ENCODE measurements at places on chromosomes 12 and 14.

GRCh38 chr12:56267443-56268071, 815 bp downstream of the COQ10A start:
- no peak for DNase-seq

- no peak for DNase-seq
These were observed 1321.2 kb upstream of the SEL1L start for GRCh38 chr14:82854901-82855300.

DNA sequence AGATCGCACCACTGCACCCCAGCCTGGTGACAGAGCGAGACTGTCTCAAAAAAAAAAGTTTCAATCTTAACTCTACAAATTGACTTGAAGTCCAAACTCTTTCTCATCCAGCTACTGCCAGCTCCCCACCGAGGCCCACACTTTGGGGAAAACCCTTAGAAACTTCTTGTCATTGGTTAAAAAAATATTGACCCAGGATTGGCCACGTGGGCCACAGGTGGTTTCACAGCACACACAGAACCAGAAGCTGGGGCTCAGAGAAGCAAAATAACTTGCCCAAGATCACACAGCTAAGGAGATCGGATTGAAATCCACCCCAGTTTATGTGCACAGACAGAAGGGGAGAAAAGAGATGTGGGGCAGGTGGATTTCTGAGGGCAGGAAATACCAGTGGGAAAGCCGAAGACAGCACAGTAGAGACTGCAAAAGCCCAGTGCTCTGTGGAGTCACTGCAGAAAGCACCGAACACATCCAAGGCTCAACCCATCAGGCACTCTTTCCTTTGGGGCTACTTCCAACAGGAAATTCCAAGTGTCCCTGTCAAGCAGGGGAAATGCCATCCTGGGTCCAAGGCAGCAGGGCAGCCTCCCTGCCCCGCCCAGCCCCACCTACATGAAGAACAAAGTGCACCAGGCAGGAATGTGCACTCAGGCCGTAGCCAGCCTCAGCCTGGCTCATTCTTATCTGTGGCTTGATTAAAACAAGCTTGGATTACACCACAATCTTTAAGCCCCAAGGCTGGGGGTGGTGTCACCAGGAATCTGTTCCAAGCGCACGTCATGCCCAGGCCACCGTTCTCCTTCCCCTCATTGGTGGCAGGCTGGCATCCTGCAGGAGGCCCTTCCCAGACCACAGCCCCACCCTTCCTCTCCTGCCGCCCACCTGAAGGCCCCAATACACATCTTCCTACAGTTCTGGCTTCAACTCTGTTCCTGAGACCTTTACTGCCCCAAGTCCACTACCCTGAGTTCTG, 72.5 kb downstream of the ITPK1 start:
- peak; percentile 74 for DNase-seq

DNA sequence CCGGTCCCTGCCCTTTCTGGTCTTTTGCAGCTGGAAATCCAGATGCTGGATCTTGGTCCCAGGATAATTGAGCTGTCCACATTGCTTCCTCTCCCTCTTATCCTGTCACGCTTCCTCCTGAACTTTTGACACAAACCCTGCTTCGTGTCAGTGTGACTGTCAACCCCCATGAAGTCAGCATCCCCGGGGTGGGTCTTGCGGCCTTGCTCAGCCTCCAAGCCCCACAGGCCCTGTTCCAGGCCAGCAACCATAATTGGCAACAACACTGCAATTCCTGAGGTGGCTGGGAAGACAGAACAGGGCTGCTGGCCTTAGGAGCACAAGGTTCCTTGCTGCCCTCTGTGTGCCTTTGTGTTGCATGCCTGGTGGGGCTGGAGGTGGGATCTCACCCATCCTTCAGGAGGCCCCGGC, 74.9 kb downstream of the NTF3 start:
- no peak for DNase-seq

DNA sequence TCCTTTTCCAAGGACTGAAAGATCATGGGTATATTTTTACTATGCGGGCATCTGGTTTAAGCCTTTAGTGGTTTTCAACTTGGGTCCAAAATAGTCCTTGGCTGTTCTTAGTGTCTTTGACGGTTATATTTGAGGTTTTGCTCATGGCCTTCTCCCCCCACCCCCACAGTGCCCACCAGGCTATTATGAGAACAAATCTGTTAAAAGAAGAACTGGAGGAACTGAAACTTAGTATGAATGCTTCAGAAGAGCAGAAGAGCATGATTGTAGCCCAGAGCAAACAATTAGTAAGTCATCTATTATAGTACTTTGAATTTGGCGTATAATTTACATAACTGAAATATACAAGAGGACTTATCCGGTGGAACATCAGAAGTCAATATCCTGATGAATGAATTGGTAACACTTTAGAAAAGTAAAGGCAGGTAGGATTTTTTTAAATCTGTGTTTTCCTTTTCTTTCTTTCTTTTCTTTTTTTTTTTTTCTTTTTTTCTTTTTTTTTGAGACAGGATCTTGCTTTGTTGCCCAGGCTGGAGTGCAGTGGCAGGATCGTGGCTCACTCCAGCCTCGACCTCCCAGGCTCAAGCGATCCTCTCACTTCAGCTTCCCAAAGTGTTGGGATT, 71.8 kb upstream of the BCAT1 start:
- no peak for DNase-seq

- DNase-seq = no peak
These were observed 43.9 kb downstream of the HMGA2 start for GRCh38 chr12:65868133-65868705.

DNA sequence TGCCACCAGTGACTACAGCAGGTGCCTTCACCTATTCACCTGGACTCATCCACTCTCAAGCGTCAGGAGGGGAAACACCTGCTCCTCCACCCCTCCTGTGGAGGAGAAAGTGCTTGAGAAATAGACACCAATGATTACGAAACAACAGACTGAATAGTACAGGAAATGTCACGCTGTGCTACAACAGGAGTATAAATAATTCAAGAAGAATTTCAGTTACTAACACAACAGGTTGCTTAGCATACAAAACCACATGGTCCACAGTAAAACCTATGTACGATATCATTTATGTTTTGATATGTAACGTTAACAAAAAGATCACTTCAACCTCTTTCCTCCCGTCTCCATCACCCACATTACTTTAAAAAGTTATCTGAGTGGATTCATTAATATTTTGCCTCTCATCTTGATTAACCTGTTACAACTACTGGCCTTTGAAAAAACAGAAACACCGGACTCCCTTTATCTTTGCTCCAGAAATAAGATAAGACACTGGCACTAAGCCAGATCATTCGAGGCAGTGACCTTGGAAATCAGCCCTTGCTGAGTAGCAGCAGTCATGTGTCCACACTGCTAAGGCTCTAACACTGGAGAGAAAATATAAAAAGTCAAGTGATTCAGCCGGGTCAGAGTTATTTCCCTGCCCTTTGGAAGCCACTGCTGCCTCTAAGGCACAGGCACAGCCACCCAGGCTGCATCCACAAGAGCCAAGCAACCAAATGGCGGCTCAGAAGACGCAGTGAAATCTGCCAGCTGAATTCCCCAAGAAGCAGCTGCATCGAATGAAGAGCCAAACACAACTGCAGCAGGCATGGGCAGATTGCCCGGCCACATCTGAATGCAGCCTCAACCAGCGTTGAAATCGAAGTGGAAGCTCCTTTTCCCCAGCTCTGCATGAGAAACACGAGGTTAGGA, 40.9 kb downstream of the NT5DC3 start:
- no peak for DNase-seq

Data from T1000 (cell line).